CD8-positive, alpha-beta T cell (primary cell): ENCODE measurements at places on chromosomes 1 and 21.

- no peak for DNase-seq
Observed at GRCh38 chr1:226978432-226979114, 38.5 kb downstream of the COQ8A start.

- peak; percentile 23 for DNase-seq
Observed at GRCh38 chr21:36028127-36029069, 31.9 kb downstream of the SETD4 start.

DNA sequence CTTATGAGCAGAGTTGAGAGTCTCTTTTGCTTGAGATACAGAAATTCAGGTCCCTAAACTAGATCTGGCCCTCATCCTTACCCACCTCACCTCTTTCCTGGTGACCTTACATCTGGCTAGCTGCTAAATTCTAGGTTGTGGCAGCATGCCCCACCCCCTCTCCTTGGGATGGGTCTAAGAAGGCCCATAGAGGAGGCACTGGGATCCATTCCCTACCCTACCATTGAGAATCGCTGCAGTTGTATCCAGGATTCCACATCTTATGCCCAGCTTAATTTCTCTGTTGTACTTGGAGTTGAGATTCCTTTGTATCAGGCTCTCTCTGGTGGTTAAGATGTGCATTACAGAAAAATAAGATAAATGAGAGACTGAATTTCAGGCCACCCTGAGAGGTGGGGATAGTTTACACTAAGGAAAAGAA, 9.5 kb upstream of the TMEM39B start:
- no peak for DNase-seq

GRCh38 chr1:154325583-154326545, 539 bp downstream of the ATP8B2 start:
- DNase-seq, result peak; percentile 35

DNA sequence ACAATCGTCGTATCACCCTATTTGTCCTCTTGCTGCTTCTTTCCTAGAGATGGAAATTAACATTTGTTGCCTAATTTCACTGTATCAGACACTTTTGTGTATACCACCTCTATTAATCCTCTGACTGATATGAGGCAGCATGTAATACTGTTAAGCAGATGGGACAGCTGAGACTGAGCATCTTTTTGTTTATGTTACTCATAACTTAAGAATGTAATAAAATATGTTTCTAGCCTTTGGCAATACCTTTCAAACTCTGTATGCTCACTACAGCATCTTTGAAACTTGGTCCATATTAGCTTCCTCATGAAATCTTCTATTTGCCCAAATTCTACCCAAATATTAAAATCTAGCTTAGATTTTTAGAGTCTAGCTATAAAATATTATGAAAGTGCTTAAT, 2.3 kb downstream of the OR14K1 start:
- DNase-seq, result no peak

GRCh38 chr1:178142806-178143205, 48.9 kb downstream of the RASAL2 start:
- DNase-seq, result no peak

DNA sequence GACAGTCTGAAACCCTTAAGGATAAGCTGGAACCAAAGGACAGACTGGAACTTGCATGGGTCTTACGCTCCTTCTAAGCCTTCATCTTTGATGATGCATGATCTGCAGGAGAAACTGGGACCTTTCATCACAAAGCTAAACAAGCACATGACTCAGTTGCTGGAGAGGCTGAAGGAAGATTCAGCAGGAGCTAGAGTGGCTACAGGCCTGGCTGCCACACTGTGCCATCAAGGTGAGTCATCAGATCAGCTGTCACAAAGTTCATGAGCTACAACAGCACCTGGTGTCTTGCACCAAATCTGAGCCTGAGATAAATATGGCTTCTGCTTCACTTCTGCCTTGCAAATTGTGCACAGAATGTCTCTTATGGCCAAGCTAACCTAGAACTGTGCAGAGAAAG, 95.5 kb upstream of the MARK1 start:
- no peak for DNase-seq

DNA sequence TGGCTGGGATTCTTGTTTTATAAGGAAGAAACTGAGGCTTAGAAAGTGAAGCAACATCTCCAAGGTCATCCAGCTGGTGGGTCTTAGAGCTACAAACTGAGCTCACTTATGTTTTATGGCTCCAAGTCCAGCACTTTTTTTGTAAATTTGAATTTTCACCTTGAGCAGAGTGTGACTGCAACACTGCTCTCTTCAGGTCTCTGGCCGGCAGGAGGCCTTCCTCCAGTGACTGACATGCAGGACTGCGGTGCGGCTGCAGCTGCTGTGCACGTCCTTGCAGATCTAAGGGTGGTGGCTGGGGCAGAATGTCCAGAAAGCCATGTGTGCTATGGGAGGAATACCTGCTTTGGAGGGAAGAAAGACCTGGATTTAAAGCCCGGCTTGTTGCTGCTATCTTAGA, 284.2 kb upstream of the POU3F1 start:
- no peak for DNase-seq

- DNase-seq, result no peak
Observed at GRCh38 chr1:209484429-209484828, 99.1 kb upstream of the CAMK1G start.

- DNase-seq, result no peak
Observed at GRCh38 chr1:152533327-152533938, 19.2 kb downstream of the CRCT1 start.

DNA sequence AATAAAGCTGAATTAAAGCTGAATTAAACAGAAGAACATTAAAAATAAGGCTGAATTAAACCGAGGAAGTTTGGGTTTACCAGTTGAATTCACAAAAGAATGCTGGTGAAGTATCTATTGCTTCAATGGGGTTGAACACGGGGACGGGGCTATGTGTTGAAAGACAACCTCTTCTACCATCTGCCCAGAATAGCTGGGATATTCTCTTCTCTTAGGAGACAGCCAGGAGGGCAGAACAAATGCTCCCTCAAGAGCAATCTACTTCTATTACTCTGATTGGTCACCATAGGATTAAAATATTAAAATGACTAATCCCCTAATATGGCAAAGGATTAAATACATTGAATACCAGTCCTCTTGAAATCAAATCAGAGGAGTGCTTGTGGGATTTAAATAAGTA, 68.4 kb downstream of the LPGAT1 start:
- no peak for DNase-seq

- no peak for DNase-seq
Observed at GRCh38 chr1:226033991-226034390, 28.5 kb upstream of the H3-3A start.

DNA sequence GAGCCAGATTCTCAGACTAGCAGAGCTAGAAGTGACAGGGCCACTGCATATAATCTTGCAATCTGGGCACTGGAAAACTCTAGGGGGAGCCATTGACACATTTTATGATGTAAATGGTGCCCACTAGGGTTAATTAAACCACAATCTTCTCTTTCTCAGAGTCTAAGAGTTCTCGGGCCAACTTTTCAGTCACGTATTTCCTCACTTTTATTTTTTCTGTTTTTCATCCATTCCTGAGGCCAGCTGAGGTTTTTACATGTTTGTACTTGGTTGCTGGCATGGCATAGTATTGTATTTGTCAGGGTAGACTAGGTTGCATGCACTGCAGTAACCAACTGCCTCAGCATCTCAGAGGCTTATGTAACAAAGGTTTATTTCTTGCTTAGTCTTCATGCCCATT, 138.2 kb downstream of the ZNF326 start:
- no peak for DNase-seq

GRCh38 chr1:194533641-194534040, 1347.2 kb upstream of the B3GALT2 start:
- DNase-seq, result no peak

- DNase-seq, result no peak
Observed at GRCh38 chr1:181190364-181191035, 102.0 kb downstream of the IER5 start.

GRCh38 chr1:219189021-219189824, 15.5 kb downstream of the LYPLAL1 start:
- no peak for DNase-seq

GRCh38 chr1:38741341-38741740, 118.2 kb downstream of the RRAGC start:
- DNase-seq, result no peak
